ENCODE measurements at places on chromosomes 16 and 17.

- DNase-seq, result peak; percentile 84
These were observed 7.9 kb upstream of the LLGL1 start for GRCh38 chr17:18217412-18218015.

- DNase-seq, result no peak
These were observed 2.0 kb downstream of the CDIP1 start for GRCh38 chr16:4536391-4537106.

- DNase-seq, result no peak
These were observed 95.3 kb upstream of the CRHR1 start for GRCh38 chr17:45688820-45689219.

- no peak for DNase-seq
These were observed 13.6 kb downstream of the ASPSCR1 start for GRCh38 chr17:81990836-81991683.

DNA sequence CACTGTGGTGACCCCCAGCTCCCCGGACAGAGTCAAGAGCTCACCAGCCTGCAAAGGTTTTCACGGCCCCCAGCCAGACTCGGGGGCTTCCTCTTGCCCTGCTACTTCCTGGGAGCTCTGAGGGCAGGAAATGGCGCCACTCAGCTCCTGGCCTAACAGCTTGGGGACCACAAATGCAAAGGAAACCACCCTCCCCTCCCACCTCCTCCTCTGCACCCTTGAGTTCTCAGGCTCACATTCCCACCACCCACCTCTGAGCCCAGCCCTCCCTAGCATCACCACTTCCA lies 375 bp upstream of the SPN start:
- peak; percentile 56 for DNase-seq

GRCh38 chr17:16569358-16569712 lies 331 bp upstream of the ZNF287 start:
- DNase-seq, result no peak

GRCh38 chr16:49738832-49739231 lies 117.1 kb downstream of the ZNF423 start:
- DNase-seq, result no peak

DNA sequence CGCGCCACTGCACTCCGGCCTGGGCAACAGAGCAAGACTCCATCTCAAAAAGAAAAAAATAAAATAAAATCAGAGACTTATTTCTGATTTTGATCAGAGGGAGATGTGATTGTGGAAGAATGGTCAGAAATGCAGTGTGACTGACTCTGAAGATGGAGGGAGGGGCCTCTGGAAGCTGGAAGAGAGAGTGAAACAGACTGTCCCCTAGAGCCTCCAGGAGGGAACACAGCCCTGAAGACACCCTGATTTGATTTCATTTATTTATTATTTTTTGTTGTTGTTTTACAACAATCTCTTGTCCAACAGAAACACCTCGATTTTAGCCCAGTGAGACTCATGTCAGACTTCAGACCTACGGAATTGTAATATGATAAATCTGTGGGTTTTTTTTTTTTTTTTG lies 26.1 kb downstream of the BCL7C start:
- DNase-seq, result no peak

GRCh38 chr17:62920300-62920699 lies 45.7 kb upstream of the TANC2 start:
- no peak for DNase-seq

DNA sequence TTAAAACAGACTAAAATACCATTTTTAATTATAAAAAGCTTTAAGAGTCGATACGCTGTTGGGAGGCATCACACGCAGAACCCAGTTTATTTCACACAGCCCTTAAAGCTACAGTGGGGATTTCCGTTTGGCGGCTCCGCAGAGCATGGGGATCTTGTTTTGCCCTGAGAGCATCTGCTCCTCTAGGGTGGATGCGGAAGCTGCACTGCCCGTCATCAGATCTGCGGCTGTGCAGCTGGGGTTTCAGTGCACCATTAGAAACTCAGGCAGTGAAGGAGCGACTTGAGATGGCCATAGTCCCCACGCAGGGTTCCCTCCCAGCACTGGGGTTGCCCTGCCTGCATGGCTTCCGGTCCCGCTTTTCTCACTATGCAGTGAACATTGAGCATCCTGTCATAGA lies 62.2 kb upstream of the CHMP6 start:
- no peak for DNase-seq

GRCh38 chr17:49575679-49576087 lies at the start of gene NXPH3:
TSS of gene NXPH3 (plus strand) at chr17:49575871. CDS start at chr17:49576220, 349 bp downstream.
- peak; percentile 81 for DNase-seq

- DNase-seq, result no peak
These were observed 150.8 kb downstream of the XYLT1 start for GRCh38 chr16:17320009-17320408.

GRCh38 chr16:63913290-63913689 lies 1208.6 kb downstream of the CDH11 start:
- DNase-seq, result no peak

GRCh38 chr16:72927199-72928089 lies 120.5 kb downstream of the ZFHX3 start:
- DNase-seq, result no peak

DNA sequence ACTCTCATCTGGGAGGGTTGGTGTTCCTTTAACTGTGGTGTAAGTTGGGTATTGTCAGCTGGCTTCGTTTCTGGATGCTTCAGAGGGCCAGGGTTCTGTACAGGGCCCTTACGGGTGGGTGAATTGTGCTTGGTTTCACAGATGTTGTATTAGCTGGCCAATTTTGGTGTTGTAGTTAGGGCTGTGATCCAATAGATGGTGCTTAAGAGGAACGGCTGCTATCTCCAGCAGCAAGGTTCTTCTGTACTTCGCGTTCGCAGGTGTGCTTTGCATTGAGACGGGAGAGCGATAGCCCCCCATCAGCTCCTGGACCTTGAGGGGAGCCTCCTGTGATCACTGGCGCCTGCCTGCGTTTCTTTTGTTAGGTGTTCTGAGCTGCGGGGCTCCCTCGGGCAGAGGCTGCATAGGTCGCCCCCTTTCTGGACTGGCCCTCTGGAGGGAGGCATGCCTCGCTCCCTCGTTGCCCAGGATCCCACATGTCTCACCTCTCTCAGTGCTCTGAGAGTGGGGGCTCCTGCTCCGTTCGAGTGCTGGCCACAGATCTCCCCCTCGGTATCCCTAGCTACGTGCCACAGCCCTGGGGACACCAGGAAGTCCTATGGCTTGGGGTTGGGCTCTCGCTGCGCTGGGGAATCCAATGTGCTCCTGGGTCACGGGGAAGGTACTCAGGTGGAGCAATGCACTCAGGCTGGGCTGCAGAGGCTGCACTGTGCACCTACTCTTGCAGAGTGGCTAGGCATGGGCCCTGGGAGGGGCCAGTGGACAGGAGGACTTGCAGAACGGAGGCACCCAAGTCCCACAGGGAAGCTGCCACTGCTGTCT lies 837 bp upstream of the PRDM7 start:
- DNase-seq, result peak; percentile 5

DNA sequence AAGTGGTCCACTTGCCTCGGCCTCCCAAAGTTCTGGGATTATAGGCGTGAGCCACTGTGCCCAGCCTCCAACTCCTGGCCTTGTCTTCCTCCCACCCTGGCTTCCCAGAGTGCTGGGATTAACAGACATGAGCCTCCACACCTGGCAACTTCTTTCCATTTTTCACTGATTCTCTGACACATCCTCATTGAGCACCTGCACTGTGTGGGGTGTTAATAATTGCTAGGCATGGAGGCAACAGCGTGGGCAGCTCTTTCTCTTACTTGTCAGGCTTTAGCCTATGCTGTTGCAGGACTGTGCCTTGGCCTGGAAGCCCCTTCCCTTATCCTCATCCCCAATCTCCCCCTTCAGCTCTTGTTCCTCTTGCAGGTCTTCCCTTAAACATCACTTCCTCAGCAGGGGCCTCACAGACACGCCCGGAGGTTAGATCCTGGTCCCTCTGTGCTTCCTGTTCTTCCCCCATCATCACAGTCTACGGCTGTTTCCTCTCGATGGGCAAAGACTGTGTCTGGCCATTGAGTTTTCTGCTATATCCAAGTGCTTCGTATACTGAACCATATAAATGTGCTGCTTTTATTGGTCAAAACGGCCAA lies 7.9 kb downstream of the QPRT start:
- DNase-seq, result no peak

DNA sequence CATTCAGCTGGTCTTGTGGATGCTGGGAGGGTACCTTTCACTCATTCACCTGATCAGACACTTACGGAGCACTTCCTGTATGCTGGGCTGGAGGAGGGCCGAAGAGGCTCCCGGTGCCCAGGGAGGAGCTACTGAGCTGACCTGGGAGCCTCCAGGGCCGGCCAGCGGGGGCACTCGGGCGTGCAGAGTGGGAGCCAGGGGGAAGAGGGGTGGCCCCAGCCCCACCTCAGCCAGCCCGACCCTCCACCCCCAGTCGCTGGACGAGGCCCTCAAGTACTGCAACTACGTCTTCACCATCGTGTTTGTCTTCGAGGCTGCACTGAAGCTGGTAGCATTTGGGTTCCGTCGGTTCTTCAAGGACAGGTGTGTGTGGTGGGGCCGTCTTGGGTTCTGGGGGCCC lies 10.3 kb downstream of the TPSG1 start:
- no peak for DNase-seq

GRCh38 chr16:1673424-1674151 lies 4.5 kb upstream of the JPT2 start:
- DNase-seq, result no peak

DNA sequence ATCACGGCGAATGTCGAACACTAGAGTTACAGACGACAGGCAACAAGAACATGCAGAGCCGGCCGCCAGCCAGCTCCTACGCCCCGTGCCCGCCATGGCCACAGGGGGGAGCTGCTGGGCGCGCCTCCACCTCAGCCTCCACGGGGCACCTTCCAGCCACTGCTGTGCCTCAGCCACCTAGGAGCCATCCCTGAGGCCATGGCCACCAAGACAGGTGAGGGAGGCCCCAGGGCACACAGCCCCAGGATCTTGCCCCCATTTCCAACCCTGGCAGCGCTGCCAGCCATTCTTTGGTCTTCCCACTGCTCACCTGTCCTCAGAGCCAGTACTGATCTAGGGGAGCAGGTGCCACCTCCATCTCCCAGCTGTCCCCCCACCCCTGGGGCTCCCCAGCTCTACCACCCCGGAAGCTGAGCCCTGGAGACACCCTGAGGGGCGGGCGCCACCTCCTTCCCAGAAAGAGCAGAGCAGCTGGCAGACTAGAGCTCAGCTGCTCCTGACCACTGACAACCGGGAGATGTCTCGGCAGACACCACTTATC lies 11.8 kb downstream of the GNPTG start:
- peak; percentile 76 for DNase-seq

DNA sequence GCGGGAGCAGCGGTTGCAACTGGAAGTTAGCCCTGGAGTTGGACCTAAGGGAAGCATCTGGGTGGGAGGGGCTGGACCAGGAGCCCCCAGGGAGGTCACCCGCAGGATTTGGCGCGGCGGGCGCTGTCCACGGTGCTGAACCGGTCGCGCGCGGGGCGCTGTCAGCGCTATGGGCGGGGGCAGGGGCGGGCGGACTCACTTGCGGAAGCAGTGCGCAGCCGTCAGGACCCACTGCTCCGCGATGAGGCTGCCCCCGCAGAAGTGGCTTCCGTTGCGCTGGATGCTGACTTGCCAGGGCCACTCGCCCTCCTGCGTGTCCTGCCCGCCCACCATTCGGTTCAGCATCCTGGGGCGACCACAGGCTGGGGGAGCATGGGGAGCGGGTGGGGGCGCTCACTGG lies 4.5 kb downstream of the PRSS27 start:
- DNase-seq, result peak; percentile 83

DNA sequence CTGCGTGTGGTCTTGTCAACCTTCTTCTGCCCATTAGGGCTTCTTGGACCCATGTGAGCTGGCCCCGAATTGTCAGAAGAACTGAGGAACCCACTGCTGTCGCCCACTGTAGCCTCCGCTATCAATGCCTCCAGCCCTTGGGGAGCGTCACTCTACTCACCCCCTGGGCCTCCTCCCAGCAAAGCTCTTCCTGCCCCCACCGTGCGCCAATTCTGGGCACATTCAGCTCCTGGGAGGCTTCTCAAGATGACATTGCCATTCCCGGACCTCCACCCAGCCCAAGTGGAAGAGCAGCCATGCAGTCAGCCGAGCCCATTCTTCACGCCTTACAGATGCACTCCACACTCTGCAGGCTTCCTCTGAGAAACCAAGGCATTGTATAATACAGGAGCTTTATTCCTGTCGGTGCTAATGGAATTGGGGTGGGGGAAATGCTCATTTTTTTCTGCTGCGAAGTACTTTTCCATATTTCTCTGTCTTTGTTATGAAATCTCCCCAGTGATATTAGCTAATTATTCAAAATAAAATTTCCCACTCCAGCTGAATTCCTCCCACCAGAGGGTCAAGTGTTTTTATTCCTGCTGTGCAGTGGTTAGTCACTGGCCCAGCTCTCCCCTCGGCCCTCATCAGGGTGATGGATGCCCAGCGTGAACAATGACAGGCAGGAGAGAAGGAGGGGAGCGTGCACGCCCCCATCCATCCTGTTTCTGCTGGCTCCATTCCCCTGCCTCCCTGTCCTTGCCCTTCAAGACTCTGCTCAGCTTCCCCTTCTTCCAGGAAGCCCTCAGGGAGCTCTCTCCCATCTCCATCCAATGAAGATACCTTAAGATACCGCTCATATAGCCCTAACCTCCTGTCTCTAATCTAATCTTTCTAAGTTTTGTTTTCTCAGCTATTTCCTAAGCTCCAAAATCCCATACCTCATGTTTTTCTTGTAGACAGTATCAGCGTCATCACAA lies 87.7 kb downstream of the C16orf95 start:
- no peak for DNase-seq

DNA sequence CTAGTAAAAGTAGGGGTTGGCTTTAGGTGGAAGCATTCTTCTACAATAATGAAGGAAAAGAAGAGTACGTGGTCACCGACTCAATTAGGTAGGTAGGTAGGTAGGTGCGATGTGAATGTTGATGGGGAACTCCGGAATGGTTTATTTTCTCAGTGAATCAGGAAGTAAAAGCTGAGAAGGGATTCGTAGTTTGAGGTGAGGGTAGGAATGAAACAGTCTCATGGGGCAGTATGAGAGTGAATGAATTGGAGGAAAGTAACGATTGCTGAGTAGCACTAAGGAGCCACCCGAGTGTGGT lies 13.9 kb downstream of the PER1 start:
- no peak for DNase-seq

GRCh38 chr16:91484-91883 lies 13.5 kb downstream of the MPG start:
- no peak for DNase-seq

- no peak for DNase-seq
These were observed 39.3 kb downstream of the TADA2A start for GRCh38 chr17:37446027-37446426.

GRCh38 chr17:72726936-72727335 lies 365.6 kb downstream of the SLC39A11 start:
- DNase-seq, result peak; percentile 35

- no peak for DNase-seq
These were observed 1.3 kb downstream of the C17orf67 start for GRCh38 chr17:56832446-56832845.

- DNase-seq, result no peak
These were observed 43.4 kb downstream of the IRX6 start for GRCh38 chr16:55367301-55367811.

All from stimulated activated CD4-positive, alpha-beta T cell treated with anti-CD3 and anti-CD28 coated beads, Interleukin-15, amount 100 ng/mL, for 24 hours (primary cell).